ENCODE measurements at places on chromosomes 7 and 10. TPM values are rescaled to one million over a fixed set of nuclear protein-coding genes. Genes with fewer than 3 reads are reported as not detected.

DNA sequence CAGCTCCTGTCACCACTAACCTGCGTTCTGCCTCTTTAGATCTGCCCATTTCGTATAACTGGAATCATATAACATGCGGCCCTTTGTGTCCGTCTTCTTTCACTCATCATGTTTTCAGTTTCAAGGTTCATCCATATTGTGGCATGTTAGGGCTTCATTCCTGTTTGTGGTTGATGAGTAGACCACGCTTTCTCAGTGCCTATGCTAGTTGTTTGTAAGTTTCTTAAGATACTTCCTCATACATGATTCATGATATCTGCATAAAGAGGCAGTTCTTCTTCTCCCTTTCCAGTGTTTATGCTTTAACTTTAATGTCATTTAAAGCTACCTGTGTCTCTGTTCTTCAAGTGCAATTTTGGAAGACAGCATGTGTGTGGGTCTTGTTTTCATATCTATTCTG is 79.5 kb upstream of the FAM20C start:
- no peaks in the 10 kb centered on the region for H3K36me3 ChIP-seq
- H3K4me3 ChIP-seq: no peak overlapping the region
- H3K27me3 ChIP-seq: no peaks in the 10 kb centered on the region
- no peaks in the 10 kb centered on the region for H3K4me1 ChIP-seq
- no peak for DNase-seq

DNA sequence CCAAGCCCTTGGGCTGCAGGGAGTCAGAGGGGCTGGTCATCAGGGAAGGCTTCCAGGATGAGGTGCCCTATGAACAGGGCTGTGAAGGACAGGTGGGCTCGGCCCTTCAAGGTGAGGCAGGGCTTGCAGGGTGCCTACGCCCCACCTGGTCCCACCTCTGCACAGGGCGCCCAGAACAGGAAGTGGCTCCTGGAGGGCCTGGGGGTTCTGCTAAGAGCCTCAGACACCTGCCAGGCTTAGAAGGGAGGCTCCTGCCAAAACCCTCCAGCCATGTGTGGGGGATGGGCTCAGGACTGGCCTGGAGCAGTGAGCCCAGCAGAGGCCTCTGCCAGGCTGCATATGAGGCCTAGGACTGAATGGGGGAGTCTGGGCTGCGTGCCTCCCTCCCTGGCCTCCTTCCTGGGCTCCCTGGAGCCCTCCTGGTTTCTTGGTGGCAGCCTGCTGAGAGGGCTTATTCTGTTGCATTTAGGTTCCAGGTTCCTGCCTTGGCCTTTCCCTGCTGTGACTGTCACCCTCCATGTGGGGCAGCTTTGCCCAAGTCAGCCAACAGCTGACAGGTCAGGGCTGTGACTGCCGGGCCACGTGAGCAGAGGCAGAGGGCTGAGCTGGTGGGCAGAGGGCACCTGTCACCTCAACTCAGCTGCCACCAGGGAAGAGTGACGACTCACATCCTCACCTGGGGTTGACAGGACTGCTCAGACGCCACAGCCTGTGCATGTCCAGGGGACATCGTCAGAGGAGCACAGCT is 45.2 kb upstream of the MSMB start:
- H3K4me1 ChIP-seq: peaks cover 67% of the 10 kb centered on the region
- H3K27me3 ChIP-seq: no peaks in the 10 kb centered on the region

- no peaks in the 10 kb centered on the region for H3K27me3 ChIP-seq
Observed at GRCh38 chr7:130872756-130873448, 138.9 kb upstream of the KLF14 start.

DNA sequence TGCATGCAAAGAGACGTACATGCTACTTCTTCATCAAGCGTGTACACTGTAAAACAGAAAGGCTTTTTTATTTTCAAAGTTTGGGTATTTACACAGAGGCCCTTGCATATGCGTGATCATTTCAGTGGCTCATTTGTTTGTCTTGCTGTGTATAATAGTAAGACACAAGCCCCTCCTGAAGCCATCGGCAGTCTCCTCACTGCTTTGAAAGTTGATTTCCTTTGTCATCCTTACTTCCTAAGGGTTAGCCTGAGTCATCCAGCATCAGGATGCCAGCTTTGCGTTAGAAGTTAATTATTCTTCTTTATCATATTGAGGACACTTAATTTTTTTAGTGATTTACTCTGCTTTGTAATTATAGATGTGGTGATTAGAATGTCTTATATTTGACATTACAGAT is 72.5 kb upstream of the CTBP2 start:
- no peak for DNase-seq
- no peaks in the 10 kb centered on the region for H3K4me1 ChIP-seq
- no peak overlapping the region for H3K4me3 ChIP-seq
- H3K36me3 ChIP-seq: no peaks in the 10 kb centered on the region
- H3K27ac ChIP-seq: no peak overlapping the region

- no peaks in the 10 kb centered on the region for H3K36me3 ChIP-seq
- no peak for DNase-seq
- no peaks in the 10 kb centered on the region for H3K27me3 ChIP-seq
Observed at GRCh38 chr7:134557391-134557790, 8.5 kb downstream of the AKR1B15 start.

DNA sequence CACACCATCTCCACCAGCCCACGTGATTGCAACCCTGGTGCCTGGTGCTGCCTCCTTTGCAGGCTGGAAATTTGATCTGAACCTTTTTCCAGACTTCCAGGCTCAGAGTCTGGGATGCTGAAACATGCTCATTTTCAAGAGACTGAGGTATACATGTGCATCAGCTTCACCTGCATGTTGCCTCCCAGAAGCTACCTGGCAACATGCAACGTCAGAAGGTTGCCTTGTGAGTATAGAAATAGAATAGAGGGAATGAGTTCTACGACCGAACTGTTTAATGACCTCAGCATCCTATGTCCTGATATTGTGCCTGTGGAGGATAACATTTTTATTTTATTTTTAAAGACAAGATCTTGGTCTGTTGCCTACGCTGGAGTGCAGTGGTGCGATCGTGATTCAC is 1.9 kb upstream of the ZNF212 start:
- DNase-seq: no peak
- H3K36me3 ChIP-seq: no peaks in the 10 kb centered on the region
- no peak overlapping the region for H3K4me3 ChIP-seq
- H3K4me1 ChIP-seq: peaks cover 26% of the 10 kb centered on the region
- no peak overlapping the region for H3K27ac ChIP-seq

- no peaks in the 10 kb centered on the region for H3K27me3 ChIP-seq
- no peak overlapping the region for H3K4me3 ChIP-seq
- H3K27ac ChIP-seq: no peak overlapping the region
- no peak for DNase-seq
- H3K4me1 ChIP-seq: no peaks in the 10 kb centered on the region
- no peaks in the 10 kb centered on the region for H3K36me3 ChIP-seq
Observed at GRCh38 chr7:18792871-18793595, 297.5 kb downstream of the HDAC9 start.

DNA sequence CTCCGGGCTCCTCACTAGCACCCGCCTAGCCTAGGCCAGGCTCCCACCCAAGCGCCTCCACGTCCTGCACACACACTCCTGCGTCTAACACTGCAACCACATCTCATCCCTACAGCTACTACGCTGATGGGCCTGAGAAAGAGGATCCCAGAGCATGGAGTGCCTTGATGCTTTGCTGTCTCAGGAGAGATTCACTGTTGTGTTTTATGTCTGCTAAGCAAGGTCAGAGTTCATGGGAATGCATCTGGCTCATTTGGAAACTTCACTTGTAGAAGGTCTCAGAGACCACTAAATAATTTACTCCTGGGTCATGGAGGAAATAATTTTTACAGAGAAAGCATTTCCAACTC is 88.7 kb downstream of the SLIT1 start:
- H3K4me1 ChIP-seq: peaks cover 8% of the 10 kb centered on the region
- no peaks in the 10 kb centered on the region for H3K36me3 ChIP-seq
- H3K27me3 ChIP-seq: no peaks in the 10 kb centered on the region
- DNase-seq: no peak
- no peak overlapping the region for H3K27ac ChIP-seq
- H3K4me3 ChIP-seq: no peak overlapping the region

DNA sequence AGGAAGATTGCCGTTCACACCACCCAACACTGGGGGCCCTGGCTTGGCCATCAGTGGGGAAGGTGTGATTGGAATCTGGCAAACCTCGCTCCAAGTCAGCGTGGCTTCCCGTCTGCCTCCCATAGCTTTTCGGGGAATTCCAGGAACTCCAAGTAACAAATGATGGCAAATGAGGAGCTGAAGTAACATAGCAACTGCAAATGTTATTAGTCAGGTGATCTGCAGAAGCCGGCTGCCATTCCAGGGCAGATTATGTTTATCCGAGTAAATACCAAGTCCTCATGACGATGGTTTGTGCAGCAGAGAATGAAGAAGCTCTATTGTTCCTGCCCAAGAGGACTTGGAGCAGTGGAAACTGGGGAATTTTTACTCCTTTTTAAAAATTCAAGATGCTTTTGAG is 270.5 kb upstream of the PODXL start:
- H3K4me1 ChIP-seq: no peaks in the 10 kb centered on the region
- no peak overlapping the region for H3K4me3 ChIP-seq
- no peaks in the 10 kb centered on the region for H3K36me3 ChIP-seq
- H3K27me3 ChIP-seq: no peaks in the 10 kb centered on the region

- H3K4me1 ChIP-seq: no peaks in the 10 kb centered on the region
- H3K4me3 ChIP-seq: no peak overlapping the region
- H3K27me3 ChIP-seq: no peaks in the 10 kb centered on the region
- DNase-seq: peak; percentile 49
Observed at GRCh38 chr10:101272229-101272868, 43.1 kb upstream of the LBX1 start.

- H3K4me1 ChIP-seq: peaks cover 22% of the 10 kb centered on the region
- peak overlapping the region; percentile 95 for H3K4me3 ChIP-seq
- peak overlapping the region; percentile 87 for H3K27ac ChIP-seq
- H3K36me3 ChIP-seq: no peaks in the 10 kb centered on the region
- DNase-seq: peak; percentile 84
- H3K27me3 ChIP-seq: no peaks in the 10 kb centered on the region
Observed at GRCh38 chr10:73096041-73096448, 621 bp downstream of the P4HA1 start.

DNA sequence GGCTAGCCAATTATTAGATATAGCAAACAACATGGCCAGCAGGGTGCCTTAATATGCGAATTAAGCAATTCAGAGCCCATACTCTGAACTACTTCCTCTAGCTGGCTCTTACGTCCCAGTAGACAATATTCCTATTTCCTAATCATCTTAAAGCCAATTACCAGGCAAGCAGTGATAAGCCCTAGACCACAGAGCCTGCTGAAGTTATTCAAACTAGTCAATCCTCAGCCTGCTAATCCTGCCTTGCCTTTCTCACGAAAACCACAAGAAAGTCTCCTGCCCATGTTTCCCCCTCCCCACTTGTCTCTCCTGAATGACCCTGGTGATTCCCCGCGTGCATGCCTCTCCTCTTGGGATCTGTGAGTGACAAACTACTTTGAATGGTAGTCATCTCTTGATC is 86.8 kb upstream of the CACNA2D1 start:
- no peak for DNase-seq
- H3K27ac ChIP-seq: no peak overlapping the region
- no peak overlapping the region for H3K4me3 ChIP-seq
- no peaks in the 10 kb centered on the region for H3K36me3 ChIP-seq
- H3K4me1 ChIP-seq: no peaks in the 10 kb centered on the region
- no peaks in the 10 kb centered on the region for H3K27me3 ChIP-seq

GRCh38 chr10:12081470-12081869 is 12.7 kb downstream of the DHTKD1 start:
- H3K4me1 ChIP-seq: no peaks in the 10 kb centered on the region
- H3K27me3 ChIP-seq: no peaks in the 10 kb centered on the region
- no peak overlapping the region for H3K27ac ChIP-seq
- H3K4me3 ChIP-seq: no peak overlapping the region
- no peak for DNase-seq

The PPP1R17 gene
- not detected for polyA plus RNA-seq

The HSPA14 gene
- 17.4 TPM for polyA plus RNA-seq

DNA sequence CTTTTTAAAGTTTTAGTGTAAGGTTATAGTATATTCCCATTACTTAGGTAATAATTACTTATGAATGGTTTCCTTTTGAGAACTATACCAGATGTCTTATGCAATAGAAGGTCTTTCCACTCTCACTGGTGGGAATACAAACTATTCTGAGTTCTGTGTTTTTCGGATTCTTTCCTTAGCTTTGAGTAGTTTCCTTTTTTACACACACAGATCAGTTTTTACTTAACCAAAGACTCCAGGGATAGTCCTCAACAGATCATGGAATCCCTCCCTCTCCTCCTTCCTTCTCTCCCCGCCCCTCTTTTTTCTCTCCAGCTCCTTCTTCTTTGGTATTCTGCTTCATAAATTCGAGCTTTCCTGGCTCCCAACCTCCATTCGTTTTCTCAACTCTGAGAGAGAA is 13.3 kb downstream of the COPG2 start:
- DNase-seq: no peak
- no peak overlapping the region for H3K27ac ChIP-seq
- no peak overlapping the region for H3K4me3 ChIP-seq

GRCh38 chr7:41694495-41694894 is 8.4 kb downstream of the INHBA start:
- H3K36me3 ChIP-seq: no peaks in the 10 kb centered on the region
- no peak for DNase-seq
- no peak overlapping the region for H3K4me3 ChIP-seq

GRCh38 chr7:14368285-14368684 is 378.8 kb upstream of the ETV1 start:
- no peak for DNase-seq
- no peak overlapping the region for H3K4me3 ChIP-seq
- H3K27ac ChIP-seq: no peak overlapping the region
- no peaks in the 10 kb centered on the region for H3K4me1 ChIP-seq
- no peaks in the 10 kb centered on the region for H3K36me3 ChIP-seq

The FAM131B gene
- not detected for polyA plus RNA-seq

DNA sequence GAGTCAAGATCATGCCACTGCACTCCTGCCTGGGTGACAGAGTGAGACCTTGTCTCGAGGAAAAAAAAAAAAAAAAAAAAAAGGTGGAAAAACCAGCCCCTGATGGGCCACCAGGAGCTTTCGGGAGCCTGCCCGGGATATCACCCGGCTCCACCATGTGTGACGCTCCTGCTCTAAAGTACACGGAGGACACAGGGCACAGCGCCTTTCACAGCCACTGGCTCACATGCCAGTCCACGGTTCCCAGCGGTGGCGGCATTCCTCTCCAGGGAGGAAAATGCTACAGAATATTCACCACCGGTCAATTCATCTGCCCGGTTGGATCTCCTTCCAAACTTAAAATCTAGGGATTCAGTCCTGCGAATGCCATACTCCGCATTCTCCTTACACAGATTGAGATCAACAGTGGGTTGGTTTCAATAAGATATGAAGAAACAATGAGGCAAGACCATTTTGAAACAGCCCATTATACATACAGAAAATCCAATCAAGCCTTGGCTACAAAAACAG is 81.2 kb downstream of the CTBP2 start:
- H3K4me3 ChIP-seq: no peak overlapping the region
- H3K27me3 ChIP-seq: no peaks in the 10 kb centered on the region
- no peaks in the 10 kb centered on the region for H3K36me3 ChIP-seq
- no peak for DNase-seq

The VAX1 gene
- polyA plus RNA-seq: not detected

The AEBP1 gene
- 0.20 TPM for polyA plus RNA-seq

The GPER1 gene
- polyA plus RNA-seq: not detected

- H3K36me3 ChIP-seq: no peaks in the 10 kb centered on the region
- H3K4me1 ChIP-seq: peaks cover 4% of the 10 kb centered on the region
- DNase-seq: no peak
- no peaks in the 10 kb centered on the region for H3K27me3 ChIP-seq
- no peak overlapping the region for H3K27ac ChIP-seq
Observed at GRCh38 chr10:5536486-5537081, 11.8 kb downstream of the CALML3 start.
